ENCODE measurements at places on chromosomes 1 and 21.

- DNase-seq = no peak
These were observed 55.8 kb downstream of the ELK4 start for GRCh38 chr1:205576011-205576410.

GRCh38 chr1:218917656-218918055, 256.0 kb upstream of the LYPLAL1 start:
- DNase-seq = no peak

DNA sequence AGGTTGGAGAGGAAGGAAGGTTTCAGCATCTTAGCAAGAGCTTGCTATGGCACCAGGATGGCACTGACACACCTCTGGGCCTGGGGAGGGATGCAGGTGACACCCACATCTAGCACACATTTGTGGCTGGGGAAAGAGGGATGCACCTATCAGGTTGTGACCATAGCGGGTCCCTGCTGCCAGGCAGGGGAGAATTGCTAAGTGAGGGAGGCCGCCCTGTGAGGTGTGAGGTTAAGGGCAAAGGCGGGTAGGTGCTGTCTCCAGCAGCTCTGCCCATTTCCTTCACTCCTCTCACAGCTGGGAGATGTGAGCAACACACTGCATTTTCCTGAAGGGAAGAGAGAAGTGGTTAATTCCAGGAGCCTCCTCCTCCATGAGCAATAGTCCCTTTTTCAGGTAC, 83.2 kb upstream of the TLR5 start:
- no peak for DNase-seq

DNA sequence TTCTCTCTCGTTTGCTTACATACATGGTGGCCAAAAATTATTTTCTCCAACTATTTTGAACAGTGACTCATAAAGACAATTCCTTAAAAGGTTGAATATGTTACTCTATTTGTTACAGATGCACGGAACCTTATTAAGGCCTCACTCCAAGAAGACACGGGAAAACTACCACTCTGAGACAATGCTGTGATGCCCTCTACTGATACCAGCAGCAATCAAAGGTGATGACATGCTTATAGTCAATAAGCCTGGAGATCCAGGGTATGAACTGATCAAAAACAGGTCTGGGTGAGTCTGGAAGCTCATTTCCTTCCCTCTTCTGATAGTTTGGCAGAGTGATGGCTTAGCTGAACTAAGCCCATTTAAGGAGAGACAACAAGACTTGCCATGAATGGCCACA, 563.0 kb downstream of the LRRIQ3 start:
- DNase-seq = no peak

GRCh38 chr1:48767975-48768510, 8.6 kb downstream of the BEND5 start:
- DNase-seq = peak; percentile 31

GRCh38 chr1:28540651-28541050, 12.2 kb upstream of the TRNAU1AP start:
- no peak for DNase-seq

DNA sequence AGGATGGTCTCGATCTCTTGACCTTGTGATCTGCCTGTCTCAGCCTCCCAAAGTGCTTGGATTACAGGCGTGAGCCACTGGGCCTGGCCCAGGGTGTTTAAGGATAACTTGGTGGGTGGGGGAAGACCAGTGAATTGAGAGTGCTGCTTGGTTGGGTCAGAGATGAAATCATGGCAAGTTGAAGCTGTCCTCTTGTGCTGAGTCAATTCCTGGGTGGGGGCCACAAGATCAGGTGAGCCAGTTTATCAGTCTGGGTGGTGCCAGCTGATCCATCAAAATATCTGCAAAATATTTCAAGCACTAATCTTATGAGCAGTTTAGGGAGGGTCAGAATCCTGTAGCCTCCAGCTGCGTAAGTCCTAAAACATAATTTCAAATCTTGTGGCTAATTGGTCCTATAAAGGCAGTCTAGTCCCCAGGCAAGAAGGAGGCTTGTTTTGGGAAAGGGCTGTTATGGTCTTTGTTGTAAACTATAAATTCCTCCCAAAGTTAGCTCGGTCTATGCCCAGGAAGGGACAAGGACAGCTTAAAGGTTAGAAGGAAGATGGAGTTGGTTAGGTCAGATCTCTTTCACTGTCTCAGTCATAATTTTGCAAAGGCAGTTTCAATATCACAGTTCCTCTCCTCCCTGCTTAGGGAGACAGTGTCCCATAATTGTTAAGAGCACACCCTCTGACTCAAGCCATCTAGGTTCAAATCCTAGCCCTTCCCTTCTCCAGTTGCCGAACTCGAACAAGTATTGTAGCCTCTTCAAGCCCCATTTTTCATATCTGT, 66.8 kb upstream of the BACH1 start:
- DNase-seq = no peak

GRCh38 chr1:77218477-77219165, 609 bp downstream of the PIGK start:
- DNase-seq = no peak

DNA sequence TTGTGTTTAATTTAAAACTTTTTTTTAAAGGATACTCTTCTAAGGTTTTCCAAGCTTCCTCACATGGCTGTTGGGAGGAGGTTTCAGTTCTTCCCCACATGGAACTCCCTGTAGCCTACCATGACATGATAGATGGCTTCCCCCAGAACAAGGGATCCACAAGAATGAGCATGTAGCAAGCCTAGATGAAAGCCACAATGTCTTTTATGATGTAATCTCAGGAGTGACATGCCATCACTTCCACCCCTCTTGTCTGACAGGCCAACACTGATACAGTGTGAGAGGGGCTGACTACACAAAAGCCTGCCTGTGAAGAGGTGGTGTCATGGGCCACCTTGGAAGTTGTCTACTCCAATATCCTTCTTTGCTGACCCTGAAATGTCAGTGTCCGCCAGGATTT, 32.0 kb downstream of the CD34 start:
- DNase-seq = no peak

- DNase-seq = peak; percentile 85
These were observed 292.8 kb upstream of the B3GALT2 start for GRCh38 chr1:193479187-193479586.

- peak; percentile 58 for DNase-seq
These were observed 10.8 kb upstream of the DUSP12 start for GRCh38 chr1:161738627-161739287.

All from naive B cell (primary cell).